ENCODE measurements at places on chromosomes 13 and 19.

DNA sequence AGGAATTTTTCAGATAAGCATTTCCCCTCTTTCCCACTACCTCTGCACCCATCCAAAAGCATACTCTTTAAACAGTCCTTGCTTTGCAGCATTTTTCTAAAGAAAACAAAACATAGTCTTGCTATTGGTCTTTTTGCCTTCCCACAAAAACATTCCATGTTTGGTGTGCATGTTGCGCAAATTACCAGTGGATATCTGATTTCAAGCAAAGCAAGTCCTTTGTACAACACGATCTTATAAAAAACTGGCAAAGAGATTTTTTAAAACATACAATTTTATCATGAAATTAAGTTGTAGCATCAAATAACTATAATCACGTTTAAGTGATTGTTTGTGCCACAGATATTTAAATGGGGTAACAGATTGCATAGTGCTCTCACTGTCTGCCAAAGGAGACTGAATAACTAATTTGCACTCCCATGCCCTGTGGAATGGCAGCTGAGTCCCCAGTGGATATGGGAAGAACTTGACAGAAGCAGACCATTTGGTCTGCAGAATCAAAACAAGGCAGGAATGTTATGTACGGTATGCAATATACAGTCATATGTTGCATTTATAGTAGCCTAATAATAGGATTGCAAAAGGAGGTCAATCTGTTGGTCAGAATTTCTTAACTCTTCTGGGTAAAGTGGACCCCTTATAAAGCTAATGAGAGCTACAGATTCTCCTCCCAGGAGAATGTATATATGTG, 285.7 kb downstream of the TBC1D4 start:
- DNase-seq, result no peak

DNA sequence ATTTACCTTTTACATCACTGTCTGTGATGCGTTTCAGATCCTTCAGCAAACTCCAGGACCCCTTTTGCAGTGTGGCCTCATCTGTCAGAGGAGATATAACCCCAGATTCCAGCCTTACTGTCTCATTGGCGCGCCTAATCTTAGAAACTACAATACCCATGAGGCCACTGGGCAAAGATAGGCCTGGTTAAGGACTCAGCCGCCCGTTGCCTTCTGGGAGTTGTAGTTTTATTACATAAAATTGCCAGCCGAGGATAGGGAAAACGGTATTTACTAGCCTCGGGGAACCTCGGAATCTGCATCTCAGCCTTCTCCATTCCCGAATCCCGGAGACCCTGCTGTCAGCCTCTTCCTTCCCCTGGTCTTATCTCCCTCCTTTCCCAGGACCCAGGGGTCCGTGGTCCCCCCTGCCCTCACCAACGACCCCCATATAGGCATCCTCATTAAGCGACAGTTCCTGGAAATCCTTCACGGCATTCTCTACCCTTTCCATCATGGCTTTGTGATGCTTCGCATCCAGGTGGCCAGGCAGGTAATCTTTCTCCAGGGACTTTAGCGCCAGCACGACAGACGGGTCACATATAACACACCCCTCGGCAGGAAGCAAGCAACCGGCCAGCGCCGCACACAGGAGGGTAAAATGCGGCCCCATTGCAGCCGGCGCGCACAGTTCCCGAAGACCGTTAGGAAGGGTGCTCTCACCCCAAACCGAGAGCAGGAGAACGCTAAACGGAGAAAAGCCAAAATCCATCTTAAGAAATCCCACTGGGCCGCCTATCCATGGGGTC, 1.3 kb downstream of the IZUMO1 start:
- DNase-seq, result no peak

- DNase-seq, result no peak
Observed at GRCh38 chr13:27104606-27105005, 67.0 kb downstream of the USP12 start.

DNA sequence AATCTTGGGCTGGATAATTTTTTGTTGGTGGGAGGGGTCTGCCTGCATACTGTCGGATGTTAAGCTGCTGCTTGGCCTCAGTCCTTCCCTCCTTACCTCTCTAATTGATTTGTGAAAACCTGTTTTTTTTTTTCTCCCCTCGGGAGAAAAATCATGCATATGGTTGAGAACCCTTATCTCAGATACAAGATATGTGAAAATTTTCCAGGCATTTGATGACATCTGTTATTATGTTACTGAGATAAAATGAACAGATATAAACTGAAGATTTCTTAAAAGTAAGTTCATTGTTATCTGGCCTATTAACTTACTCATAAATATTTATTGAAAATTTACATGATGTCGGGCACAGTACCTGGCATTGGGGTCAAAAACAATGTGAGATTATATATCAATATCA, 1375.7 kb downstream of the PCDH9 start:
- no peak for DNase-seq

DNA sequence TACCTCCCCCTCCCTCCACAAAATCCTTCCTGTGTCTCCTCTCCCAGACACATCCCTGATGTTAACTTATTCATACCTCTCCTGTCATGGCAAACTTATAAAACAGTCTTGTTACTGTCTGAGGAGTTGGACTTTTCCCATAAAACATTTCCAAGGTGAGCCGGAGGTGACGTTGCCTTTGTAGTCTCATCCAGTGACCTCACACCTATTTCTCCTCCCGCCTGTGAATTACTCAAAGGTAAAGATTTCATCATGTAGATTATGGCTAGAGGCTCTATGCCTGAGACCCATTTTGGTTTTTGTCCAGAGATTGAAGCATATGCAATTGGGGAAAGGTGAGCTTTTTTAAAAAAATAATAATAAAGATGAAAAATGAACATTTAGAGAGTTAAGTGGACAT, 529.0 kb downstream of the MYO16 start:
- no peak for DNase-seq

GRCh38 chr13:94427313-94427953, 52.0 kb downstream of the DCT start:
- DNase-seq, result no peak

- no peak for DNase-seq
Observed at GRCh38 chr19:11540645-11541044, 2.0 kb downstream of the CNN1 start.

DNA sequence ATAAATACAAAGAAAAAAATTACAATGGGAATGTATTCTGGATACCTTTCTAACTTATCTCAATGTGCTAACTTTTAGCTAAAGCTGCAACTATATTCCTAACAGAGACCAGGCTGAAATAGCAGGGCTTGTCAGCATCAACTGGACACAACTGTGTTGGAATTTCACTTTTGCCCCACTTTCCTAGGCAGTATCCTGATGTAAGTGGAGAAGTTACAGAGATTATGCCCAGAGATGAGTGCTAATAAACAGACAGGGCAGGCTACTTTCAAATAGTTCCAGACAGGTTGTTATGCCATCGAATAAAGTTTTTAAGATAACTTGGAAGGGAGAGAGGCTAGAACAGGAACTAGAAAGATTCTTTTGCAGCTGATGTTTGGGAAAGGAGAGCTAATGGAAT, 201.9 kb downstream of the KCTD12 start:
- no peak for DNase-seq

DNA sequence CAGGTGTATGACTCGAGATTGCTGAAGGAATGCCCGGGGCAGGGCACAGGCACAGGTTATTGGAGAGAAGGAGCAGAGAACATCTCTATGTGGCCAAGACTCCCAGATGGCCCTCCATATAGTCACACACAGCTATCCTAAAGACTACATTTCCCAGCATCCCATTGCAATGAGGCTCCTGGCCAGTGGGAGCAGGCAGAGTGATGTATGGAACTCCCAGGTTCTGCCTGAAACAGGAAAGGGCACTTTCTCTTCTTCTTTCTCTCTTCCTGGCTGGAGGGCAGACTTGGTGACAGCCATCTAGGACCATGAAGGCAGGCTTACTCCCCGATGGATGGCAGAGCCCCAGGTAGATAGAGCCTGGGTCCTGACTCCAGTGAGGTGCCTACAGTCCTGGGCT, 13.5 kb downstream of the PPP1R13L start:
- DNase-seq, result no peak

DNA sequence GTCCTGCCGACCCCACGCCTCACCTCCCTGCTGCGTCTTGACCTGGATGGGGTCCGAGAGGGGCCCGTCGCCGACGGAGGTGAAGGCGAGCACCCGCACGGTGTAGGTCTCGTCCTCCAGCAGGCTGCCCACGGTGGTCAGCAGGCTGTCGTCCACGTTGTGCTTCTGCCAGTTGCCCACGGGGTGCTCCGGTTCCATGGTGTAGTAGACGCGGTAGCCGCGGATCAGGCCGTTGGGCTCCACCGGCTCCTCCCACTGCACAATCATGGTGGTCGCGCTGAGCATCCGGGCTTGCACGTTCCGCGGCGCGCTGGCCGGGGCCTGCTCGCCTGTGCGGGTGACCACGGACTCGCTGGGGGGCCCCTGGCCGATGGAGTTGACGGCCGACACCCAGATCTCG, 96.7 kb downstream of the PTPRS start:
- DNase-seq, result no peak

Data from stimulated activated CD4-positive, alpha-beta T cell treated with anti-CD3 and anti-CD28 coated beads, Interleukin-1b, Interleukin-23, amount 100 ng/mL, for 1 hour (primary cell).